IPS DF 6.9 (cell line): ENCODE measurements at places on chromosomes 1 and 21.

GRCh38 chr1:36258960-36259344 is 34.7 kb downstream of the THRAP3 start:
- no peak for DNase-seq

DNA sequence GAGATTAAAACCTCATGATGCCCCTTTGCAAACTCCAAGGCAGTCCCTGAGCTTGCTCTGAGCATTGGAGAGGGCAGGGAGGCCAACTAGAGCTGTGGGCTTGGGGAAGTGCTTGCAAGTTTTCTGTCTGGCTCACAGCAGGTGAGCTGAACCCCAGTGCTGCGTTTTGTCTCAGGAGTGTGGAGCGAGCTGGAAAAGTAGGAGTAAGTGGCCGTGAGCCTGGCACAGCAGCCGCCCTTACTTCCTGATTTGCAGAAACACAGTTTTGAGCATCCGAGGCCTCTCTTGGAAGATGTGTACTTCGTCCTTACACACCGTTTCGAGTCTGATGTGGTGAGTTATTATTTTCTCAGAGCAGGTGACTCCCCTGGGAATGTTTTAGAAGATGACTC is 221.2 kb upstream of the C1orf174 start:
- DNase-seq, result no peak

GRCh38 chr1:24503870-24504523 is 1.4 kb downstream of the RCAN3 start:
- no peak for DNase-seq

DNA sequence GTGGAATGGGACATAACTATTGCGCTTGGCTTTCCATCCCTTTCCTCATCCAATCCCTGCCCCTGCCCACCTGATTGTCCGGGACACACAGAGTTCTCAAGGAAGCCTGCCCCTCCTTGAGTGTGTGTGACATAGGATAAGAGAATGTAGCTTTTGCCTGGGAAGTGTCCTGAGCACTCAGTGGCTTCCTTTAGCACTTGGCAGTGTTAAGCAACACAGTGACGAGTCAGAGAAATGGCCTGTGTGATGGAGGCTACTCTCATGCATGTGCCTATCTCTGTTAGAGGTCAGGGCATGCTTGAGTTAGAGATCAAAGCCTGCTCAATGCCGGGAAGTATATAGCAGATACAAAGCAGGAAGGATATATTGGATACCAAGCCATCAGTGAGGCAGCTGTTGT is 289.5 kb downstream of the SIPA1L2 start:
- no peak for DNase-seq

DNA sequence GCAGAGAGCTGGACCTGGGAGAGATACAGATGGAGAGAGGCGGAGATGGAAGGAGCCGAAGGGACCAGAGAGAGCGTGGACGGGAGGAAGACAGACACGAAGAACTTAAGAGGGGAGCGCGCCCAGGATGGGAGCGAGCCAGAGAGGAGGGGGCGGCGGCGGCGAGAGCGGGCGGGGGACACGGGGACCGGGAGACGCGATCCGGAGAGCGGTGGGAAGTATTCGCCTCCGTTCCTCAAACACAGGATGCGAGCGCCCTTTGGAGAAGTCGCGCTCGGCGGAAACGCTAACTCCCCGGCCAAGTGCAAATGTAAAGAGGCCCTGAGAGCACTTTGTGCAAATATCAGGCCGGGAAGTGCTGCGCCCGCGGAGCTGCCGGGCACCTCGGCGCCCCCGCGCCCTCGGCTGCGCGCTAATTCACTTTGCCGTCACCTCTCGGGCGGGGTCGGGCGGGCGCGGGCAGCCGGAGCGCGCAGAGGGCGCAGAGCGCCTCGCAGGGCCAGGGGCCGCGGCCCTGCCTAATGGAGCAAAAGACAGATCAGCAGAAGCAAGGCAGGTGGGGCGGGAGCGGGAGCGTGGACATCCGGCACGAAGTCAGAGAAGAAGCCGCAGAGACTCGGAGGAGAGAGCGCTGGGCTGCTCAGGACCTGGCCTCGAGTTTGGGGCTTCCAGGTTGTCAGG is 281.2 kb downstream of the RRAGC start:
- DNase-seq, result no peak
